ENCODE measurements at places on chromosomes 3 and 15. TPM values are rescaled to one million over a fixed set of nuclear protein-coding genes. Genes with fewer than 3 reads are reported as not detected.

Gene BNC1
- total RNA-seq: 2.4 TPM

DNA sequence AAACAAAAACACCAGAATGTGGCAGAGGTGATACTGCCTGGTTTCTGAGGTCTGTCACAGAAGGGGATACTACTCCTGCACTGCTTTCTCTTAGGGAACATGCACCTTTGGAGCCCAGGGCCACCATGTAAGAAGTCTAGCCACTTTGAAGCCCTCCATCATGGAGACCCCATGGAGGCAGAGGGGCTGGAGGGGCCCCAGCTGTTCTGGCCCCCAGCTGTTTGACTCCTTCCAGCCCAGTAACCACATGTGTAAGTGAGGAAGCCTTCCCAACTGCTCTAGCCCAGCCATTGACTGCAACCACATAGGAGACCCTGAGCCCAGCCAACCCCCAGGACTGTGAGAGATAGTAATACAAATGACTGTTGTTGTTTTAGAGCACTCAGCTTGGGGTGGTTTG lies 9.0 kb upstream of the IGDCC4 start:
- DNase-seq: no peak

DNA sequence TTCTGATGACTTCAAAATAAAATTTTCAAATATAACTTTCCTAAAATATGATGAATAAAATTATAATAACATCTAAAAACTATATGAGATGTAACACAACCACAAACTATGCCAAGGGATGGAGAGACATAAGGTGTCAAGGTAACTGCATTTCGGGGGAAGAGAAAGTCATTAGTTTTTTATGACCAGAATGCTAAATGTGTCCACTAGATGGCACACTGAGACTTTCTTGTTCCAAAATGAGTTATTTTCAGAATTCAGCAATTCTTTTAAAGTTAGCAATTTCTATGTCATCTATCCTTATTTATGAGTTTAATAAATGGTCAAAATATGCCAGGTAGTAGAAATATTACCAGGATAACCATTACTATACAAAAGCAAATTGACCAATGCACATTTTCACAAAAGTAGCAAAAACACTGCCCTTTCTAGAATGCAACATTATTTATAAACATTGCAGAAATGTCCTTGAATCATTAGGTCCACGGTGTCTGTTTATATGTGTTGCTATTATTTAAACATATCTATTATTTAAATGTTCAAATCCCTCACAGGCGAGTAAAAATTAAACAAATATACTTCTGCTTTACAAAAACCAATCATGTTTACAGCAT lies 374.2 kb downstream of the PLCL2 start:
- DNase-seq: no peak

- no peak for DNase-seq
Measured at GRCh38 chr3:19002606-19003005, 145.7 kb upstream of the KCNH8 start.

- DNase-seq: no peak
Measured at GRCh38 chr3:73321286-73321999, 260.0 kb downstream of the EBLN2 start.
